Mammary epithelial cell (primary cell): ENCODE measurements at places on chromosomes 6 and 20.

- no peak for DNase-seq
Measured at GRCh38 chr6:53244958-53245357, 96.3 kb upstream of the GCM1 start.

DNA sequence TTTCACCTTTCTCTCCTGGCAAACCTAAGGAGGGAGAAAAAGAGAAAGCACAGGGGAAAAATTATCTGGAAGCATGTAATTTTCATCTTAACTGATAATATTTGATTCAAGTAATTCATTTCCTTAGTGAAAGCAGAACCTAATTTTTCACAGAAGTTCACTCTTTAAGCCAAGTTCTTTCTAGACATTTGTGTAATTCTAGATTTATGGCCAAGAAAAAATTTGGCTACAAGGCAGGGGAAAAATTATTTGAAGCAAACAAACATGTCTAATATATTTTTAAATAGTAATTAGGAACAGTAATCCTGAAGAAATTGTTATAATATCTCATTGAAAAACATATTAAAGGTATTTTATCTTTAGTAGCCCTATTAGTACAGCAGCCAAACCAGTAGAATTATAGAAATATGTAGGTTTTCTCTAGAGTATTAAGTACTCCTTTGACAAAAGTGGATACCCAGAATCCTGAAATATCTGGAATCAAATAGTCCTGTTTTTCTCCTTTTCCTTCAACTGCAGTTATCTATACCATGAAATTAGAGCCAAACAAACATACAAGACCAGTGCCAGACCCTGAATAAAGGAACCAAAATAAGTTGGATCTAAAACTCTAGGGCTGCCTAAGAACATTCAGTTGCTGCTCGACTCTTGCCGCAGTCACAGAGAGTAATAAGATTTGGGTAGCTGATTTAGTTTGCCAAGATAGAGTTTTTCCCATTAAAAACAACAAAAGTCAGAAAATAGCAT is 116.5 kb downstream of the COL12A1 start:
- no peak for DNase-seq

- DNase-seq, result peak; percentile 24
Measured at GRCh38 chr6:116611056-116611455, 5.2 kb upstream of the RSPH4A start.

- no peak for DNase-seq
Measured at GRCh38 chr6:30681766-30682142, 4.7 kb downstream of the PPP1R18 start.

DNA sequence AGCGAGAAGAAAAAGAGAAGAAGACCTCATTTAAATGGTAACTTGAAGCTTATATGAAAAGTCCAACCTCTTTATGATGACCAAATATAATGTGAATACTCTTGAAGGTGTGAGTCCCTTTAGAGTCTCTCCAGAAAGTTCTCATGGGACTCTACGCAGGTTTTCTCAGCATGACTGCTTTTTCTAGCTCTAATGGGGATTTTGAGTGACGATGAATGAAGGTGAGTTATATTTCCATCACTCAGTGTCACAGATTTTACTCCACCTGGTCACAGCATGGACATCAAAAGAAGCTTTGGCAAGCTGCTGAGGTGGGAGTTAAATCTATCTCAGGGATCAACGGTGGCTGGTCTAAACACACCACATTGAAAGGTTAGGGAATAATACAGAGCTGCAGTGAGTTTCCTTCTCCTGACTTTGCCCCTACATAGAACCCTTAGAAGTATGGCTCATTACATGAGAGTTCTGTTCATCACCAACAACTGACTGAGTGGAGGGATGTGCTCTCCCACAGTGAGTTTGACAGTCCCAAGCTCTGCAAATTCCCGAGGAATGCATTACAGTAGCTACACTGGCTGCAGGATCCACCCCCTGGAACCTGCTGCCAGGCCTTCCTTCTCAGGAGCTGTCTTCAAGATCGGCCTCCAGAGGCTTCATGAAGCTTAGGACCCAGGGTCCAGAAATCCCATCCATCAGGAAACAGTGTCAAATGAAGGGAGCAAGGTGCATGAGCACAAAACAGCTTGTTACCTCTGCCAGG is 126.8 kb downstream of the FOXC1 start:
- no peak for DNase-seq

- no peak for DNase-seq
Measured at GRCh38 chr6:85551264-85551663, 42.4 kb downstream of the SNX14 start.

- DNase-seq, result no peak
Measured at GRCh38 chr6:34520645-34521462, 35.3 kb downstream of the SPDEF start.

DNA sequence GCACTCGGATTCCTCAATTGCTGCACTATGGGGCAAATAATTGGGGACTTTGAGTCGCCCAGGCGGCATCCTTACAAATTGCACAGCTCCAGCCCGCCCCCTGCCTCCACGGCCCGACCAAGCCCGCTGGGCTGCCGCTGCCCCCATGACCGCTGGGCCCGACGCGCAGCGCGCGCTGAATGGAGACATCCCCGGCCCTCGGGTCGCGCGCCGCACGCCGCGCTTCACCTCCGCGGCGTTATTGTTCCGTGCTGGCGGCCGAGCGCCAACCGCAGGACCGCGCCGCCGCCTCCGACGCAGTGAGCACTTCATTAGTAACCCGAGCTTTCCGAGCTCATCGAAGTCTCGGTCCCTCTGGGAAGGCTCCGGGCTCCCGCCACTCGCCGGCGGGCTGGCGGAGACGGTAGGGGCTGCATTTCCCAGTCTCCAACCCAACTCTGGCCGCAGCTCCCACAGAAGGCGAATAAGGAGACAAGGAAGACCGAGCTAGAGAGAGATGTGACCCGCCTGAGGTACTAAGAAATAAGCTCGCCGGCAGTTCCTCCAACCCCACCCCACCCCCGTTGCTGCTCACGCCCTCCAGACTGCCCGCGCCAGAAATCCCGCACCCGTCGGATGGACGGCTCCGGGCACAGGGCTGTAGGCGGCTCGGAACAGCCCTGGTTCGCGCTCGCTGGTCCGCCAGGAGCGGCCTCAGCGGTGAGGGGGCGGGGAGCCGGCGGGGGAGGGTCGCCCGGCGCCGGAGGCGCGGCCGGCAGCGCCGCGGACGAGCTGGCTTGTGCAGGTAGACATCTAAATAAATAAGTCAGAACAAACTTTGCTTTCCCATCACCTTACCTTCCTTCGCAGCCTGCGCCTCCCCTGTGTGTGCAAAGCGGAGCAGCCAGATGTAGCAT is 703 bp downstream of the EPHA7 start:
- no peak for DNase-seq

DNA sequence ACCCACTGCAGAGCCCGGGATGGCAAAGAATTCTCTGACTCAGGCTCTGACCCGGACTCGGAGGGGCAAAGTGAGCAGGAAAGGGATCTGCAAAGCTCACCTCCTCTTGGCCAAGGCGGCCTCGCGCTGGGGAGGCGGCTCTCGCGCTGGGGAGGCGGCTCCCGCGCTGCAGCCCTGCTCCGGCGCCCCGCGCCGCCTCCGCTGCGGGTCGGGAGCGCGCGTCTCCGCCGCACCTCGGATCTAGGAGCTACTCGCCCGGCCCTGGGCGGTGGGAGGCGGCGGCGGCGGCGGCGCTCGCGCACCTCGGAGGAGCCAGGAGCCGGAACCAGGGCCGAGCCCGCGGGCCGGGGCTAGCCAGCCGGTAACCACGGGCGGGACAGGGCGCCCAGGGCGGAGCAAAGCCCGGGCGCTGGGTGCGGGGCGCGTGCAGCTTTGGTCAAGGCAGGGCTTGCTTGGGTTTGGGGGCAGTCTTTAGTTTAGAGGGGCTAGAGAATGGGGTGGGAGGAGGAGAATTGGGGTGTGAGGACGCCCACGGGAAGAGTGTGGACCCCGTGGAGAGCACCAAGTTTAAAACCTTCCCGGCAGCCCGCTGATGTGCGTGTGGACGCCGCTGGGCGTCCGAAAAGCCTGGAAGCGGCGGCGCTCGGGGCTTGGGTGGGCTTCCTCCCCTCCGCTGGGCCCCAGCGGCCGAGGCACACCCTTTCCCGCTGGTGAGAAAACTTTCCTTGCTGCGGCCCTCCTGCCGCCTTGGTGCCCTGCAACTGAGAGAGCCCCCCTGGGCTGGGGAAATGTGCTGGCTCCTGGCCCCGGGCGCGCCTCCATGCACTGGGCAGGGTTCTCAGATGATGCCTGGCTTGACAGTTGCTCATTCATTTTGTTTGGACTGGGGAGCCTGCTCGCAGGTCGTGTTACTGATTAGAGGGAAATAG is at the start of gene MRAP2:
TSS of gene MRAP2 (plus strand) at position 250 of the 929 bp plus-strand sequence. CDS start 21,547 bp downstream, outside the sequence.
- DNase-seq, result peak; percentile 32

DNA sequence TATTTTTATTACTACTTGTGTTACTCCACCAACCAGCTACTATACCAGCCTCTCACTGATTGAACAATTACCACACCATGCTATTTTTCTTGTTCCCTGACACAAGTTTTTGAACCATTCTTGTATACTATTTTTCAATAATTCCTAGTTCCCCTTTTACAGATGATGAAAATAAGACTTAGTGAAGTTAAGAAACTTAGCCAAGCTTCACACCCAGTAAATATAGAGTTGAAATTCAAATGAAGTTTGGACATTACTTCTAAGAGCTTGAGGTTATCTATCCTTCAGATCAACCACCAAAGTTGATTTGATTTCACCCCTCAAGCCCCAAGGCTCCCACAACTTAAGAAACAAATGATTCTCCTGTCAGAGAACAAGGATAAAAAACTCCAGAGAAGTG is 13.1 kb upstream of the BCAS1 start:
- DNase-seq, result no peak

- no peak for DNase-seq
Measured at GRCh38 chr6:134768931-134769330, 181.0 kb downstream of the ALDH8A1 start.

DNA sequence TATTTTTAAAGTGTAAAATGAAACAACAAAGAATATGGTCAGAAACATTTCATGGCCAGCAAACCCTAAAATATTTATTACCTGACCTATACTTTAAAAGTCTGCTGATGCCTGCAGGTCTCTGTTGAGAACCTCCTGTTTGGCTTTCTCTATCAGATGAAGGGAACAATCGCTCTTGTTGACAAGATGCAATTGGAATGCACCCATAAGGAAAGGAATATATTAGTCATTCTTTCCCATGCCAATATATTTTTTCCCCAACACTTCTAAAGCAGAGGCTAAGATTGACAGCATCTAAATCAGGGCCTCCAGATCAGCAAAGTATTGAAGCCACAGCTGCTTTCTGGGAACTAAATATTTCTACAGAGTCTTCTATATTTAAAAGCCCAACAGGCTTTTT is 897.8 kb downstream of the EPHA7 start:
- no peak for DNase-seq

- no peak for DNase-seq
Measured at GRCh38 chr6:109467696-109468095, 12.1 kb upstream of the MICAL1 start.

DNA sequence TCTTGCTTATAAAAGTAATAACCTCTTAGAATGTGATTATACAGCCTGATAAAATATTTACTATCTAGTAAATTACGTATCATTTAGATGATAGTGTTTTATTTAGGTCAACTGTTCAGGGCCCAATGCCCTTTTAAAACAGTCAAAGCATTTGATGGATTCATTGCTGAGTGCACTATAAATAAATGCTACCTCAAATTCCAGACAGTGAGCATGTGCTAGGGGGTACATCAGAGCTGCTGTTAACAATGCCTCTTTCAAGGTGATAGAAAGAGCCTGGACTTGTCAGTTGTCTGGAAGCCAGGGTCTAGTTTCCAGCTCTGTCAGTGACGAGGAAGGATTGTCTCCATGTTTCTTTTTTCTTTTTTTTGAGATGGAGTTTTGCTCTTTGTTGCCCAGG is 7.5 kb upstream of the TMEM242 start:
- DNase-seq, result no peak

DNA sequence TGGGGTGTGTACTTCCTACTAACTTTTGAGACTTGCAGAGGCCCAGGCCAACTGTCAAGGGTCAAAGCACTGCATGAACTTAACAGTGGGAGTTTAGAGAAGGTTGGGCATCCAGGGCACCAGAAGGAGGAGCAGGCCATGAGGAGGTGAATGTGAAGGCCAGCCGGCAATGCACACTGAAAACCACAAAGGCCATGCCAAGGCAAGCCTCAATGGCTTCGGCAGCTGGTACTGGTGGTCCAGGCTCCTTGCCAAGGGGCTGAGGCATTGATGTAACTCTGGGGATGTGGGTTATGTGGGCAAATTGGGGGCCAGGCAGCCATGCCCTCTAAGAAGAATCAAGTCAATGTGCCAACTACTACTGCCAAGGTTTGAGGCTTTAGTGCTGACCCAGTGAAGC is 222.4 kb downstream of the UNC5CL start:
- DNase-seq, result no peak

DNA sequence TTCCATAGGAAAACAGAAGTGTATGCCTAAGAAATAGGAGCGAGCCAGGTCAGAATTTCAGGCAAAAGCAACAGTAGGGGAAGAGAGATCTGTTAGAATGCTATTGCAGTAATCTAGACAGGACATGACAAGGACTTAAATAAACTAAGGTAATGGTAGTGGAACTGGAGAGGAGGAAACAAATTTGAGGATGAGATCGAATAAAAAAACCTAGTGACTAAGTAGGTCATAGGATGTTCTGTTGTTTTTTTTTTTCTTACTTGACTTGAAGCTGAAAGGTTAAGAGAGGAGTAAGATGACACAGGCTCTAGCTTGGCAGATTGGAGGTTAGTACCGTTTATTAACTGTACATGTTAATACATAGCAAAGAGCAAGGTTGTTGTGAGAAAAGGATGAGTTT is 28.6 kb downstream of the ORC3 start:
- DNase-seq, result no peak
